Stimulated activated CD4-positive, alpha-beta T cell treated with anti-CD3 and anti-CD28 coated beads, TNF-alpha, amount 100 ng/mL, for 1 hour (primary cell): ENCODE measurements at places on chromosomes 11 and 22.

GRCh38 chr11:19201737-19202605 lies at the start of gene CSRP3:
TSS of gene CSRP3 (minus strand) at chr11:19201983. CDS start at chr11:19192448, 9,535 bp downstream.
- no peak for DNase-seq

- no peak for DNase-seq
These were observed 274.4 kb upstream of the SYN3 start for GRCh38 chr22:33332538-33332937.

DNA sequence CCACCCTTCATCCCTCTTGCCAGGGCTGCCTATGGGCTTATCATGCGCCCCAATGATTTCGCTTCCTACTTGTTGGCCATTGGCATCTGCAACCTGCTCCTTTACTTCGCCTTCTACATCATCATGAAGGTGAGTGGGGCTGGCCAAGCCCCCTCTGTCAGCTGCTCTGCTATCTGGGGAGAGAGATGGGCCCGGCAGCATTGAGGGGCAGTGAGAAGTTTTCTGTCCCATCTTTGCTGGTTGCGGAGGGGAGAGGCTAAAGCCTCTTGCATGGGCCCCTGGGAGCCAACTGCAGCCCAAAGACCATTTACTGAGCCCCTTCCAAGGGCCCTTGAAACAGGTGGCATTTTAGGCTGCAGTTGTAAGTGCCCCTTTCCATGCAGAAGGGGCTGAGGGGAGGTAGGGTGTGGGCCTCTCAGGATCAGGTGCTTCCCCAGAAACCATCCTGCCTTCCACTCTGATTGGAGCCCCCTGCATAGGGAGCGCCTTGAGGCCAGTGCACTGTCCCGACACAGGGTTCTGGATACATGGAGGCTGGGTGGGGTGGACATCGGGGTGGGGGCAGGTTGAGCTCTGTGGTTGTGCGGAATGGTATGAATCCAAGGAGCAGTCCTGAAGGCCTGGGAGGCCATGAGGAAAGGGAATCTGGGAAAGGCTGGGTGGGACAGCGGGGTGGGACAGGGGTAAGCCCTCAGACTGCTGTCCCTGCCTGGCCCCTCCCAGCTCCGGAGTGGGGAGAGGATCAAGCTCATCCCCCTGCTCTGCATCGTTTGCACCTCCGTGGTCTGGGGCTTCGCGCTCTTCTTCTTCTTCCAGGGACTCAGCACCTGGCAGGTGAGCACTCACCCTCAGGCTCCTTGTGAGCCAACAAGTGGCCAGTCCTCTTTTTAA lies 5.8 kb upstream of the TAGLN start:
- no peak for DNase-seq

DNA sequence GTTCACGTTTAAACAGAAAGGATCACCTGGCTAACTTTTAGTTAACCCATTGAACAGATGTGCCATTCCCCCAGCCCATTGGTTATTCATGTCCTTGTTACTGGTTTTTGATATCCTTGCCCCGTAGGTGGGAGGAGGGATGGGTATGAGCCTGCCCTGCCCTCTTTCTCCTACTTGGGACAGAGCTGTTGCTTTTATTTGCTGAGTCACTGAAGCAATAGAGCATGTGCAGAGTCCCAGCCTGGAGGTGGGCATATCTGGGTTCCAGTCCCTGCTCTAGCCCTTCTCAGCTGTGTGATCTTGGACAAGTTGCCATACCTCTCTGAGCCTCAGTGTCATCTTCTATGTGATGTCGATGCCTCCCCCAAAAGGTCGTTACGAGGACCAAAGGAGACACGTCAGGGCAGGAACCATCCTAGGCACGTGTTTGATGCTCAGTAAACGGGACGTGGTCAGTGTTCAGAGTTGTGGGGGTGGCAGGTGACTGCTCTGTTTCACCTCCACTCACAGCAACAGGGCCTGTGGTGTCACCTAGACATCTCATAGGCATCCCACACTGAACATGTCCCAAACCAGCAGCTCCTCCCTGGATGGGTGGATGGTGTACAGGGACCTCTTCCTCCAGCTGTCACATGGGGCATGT lies 61.0 kb downstream of the BMAL1 start:
- no peak for DNase-seq
